ENCODE measurements at places on chromosomes 7 and 10.

- DNase-seq, result no peak
Measured at GRCh38 chr7:116445447-116446211, 53.9 kb upstream of the CAV2 start.

GRCh38 chr7:108459922-108460551 lies 3.8 kb upstream of the NRCAM start:
- no peak for DNase-seq

- no peak for DNase-seq
Measured at GRCh38 chr7:147980826-147981813, 609.4 kb upstream of the C7orf33 start.

- DNase-seq, result no peak
Measured at GRCh38 chr10:78455811-78456210, 422.1 kb downstream of the RPS24 start.

- no peak for DNase-seq
Measured at GRCh38 chr10:93938140-93938539, 44.4 kb downstream of the SLC35G1 start.

DNA sequence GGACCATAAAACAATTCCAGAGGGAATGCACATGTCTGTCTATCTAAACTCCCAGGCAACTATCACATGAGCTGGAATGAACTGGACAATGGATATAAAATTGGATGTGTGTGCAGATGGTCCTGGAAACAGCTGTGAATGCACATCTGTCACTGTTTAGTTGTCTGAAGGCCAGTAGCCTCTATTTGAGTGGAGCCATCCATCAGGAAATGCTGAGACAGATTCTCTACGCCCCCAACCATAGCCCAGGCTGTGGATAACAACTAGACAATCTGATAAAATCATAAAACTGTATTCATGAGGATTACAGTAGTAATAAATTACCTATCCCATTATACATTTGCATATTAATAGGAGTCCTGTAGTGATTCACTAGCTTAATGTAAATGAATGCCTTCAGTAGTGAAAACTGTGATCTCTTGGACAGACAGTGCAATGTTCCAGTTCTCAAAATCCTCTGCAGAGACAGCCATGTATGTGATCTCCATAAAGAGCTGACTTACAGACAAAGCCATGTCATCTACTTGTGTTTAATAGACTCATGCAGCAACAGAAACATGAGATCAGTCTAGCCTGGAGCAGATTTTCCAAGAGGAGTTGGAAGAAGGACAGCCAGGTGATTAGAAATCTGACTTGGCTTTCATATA lies 907.6 kb downstream of the KCNMA1 start:
- no peak for DNase-seq

DNA sequence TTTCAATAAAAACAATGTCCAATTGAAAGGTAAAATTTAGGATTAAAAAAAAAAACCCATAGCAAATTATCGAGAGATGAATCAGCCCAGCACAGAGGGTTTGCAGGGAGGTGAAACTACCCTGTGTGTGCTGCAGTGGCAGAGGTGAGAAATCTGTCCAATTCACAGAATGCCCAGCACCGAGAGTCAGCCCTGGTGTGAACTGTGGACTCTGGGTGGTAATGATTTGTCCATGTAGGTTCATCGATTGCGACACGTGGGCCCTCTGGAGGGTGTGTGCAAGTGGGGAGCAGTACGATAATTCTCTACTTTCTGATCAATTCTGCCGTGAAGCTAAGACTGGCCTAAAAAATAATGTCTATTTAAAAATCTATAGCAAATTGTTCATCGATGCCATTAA lies 94.5 kb upstream of the PFKP start:
- no peak for DNase-seq

GRCh38 chr7:4269746-4270145 lies 412.3 kb upstream of the FOXK1 start:
- no peak for DNase-seq

DNA sequence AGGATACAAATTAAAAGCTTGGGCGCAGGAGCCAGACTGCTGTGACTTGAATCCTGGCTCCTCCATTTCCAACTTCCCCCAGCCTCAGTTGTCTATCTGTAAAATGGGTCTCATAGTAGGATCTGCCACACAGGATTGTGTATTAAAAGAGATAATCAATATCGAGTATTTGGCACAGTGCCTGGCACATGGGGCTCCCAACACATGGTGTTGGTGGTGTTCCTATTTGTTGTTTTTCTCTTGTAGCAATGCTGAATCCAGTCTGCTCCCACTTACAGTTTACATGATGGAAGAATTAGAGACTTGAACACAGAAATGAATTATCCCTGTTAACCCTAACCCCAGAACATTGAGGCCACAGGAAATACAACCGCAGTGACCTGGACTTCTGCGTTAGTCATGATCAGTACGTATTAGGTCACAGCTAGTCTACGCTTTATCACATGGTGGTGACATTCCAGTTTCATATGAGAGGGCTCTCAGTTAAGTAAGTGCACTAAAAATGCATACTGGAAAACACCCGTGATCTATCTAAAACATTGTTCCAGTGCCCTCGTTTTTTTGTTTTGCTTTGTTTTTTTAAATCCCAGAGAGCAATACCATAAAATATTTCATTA lies 169.5 kb upstream of the KLF14 start:
- no peak for DNase-seq

Measured in stimulated activated CD4-positive, alpha-beta T cell treated with anti-CD3 and anti-CD28 coated beads, TNF-alpha, amount 100 ng/mL, for 24 hours (primary cell).